ENCODE measurements at places on chromosomes 3 and 15.
A peak's percentile ranks its signal among the peaks of the same experiment; 100 is the strongest.

- no peak for DNase-seq
Observed at GRCh38 chr3:65729973-65730372, 308.7 kb downstream of the MAGI1 start.

- no peak for DNase-seq
Observed at GRCh38 chr3:168002786-168003368, 92.8 kb downstream of the GOLIM4 start.

DNA sequence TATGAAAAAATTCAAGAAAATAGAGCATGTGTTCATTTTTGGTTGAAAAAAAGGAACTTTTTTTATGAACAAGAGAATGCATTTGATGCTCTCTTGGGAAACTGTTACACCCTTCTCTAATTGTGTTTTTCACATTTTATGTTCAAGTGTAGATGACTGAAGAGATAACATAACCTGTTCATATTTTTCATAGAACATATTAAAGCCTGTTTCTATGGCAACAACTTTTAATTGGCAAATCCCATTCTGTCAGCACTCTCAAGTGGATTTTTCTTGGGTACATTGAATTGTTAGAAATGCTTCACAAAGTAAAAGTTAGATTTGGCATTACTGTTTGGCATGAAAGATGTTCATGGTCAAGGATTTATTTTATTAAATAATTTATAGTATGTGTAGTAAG lies 117.5 kb downstream of the MBNL1 start:
- no peak for DNase-seq

DNA sequence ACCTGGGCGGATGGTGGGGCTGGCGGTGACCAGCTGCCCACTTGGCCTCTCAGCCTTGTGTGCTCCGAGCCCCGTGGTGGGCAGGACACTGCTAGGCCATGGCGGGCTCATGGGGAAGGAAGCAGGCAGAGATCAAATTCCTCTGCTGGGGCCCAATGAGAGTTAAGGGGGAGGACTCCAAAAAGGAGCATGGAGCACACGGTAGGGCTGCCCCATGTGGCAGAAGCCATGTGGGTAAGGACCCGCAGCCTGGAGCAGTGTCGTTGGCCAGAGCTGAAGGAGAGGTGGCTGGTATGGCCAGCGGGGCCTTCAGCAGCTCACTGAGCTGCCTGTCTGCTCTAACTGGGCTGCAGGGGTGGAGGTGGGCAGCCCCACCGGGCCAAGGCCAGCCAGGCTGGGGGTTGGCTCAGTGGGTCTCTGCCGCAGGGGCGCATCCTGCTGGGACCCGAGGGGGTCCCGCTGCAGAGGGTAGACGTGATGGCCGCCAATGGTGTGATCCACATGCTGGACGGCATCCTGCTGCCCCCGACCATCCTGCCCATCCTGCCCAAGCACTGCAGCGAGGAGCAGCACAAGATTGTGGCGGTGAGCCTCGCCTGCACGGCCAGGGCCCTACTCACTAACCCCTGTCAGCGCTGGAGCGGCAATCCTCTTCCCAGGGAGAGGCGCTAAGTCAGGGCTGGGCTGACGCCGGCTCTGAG lies 11.3 kb downstream of the STAB1 start:
- DNase-seq, result no peak

- DNase-seq, result no peak
Observed at GRCh38 chr3:32892625-32893598, 58.5 kb upstream of the CCR4 start.

- DNase-seq, result no peak
Observed at GRCh38 chr3:122642935-122643334, 37.7 kb upstream of the PARP14 start.

- no peak for DNase-seq
Observed at GRCh38 chr3:168888781-168889180, 774.7 kb downstream of the MECOM start.

DNA sequence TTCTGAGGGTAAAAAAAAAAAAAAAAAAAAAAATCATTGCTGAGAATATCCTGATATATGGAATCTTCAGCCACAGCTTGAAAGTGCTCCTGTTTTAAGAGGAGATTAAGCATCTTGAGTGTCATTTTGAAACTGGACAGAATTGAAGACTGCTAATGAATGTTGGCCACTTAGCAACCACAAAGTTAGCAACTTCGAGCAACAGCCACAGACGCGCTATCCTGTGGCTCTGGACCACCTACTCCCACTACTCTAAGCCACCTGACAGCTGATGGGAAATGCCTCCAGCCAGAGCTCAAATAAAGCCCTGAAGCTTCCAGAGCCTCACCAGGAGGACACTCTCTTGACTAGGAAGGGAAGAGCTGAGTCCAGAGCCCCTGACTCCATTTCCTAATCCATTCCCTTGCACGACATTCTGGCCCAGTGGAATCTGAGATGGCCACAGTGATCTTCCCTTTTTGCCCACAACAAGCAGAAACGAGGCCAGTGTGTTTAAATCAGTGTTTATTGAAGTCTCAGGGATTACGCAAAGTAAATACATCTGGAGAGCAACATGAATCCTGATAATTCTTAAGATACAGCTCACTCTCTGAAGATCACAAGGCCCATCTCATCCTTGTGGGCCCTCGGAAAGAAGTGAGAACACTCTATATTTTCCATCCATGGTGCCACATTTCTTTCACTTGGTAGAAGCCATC lies 58.6 kb downstream of the TMEM212 start:
- no peak for DNase-seq

- no peak for DNase-seq
Observed at GRCh38 chr3:144350125-144350524, 378.5 kb downstream of the DIPK2A start.

GRCh38 chr3:171574556-171575240 lies 114.5 kb upstream of the TNIK start:
- no peak for DNase-seq

- no peak for DNase-seq
Observed at GRCh38 chr3:71951361-71951760, 166.4 kb upstream of the PROK2 start.

DNA sequence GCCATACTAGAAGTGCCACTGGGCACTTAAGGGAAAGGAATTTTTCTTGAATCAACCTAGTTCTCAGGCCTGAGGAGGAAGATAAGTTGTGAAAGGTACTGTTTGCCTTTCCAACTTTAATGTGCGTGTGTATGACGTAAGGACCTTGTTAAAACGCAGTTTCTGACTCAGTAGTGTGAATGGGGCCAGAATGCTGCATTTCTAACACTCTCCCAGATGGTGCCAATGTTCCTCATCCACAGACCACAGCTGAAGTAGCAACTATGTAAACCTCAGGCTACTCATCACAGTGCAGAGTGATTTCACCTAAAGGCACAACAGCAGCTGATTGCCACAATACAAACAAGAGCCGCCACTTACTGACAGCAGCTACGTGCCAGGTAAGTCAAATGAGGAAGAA lies 103.6 kb downstream of the OTOL1 start:
- no peak for DNase-seq

DNA sequence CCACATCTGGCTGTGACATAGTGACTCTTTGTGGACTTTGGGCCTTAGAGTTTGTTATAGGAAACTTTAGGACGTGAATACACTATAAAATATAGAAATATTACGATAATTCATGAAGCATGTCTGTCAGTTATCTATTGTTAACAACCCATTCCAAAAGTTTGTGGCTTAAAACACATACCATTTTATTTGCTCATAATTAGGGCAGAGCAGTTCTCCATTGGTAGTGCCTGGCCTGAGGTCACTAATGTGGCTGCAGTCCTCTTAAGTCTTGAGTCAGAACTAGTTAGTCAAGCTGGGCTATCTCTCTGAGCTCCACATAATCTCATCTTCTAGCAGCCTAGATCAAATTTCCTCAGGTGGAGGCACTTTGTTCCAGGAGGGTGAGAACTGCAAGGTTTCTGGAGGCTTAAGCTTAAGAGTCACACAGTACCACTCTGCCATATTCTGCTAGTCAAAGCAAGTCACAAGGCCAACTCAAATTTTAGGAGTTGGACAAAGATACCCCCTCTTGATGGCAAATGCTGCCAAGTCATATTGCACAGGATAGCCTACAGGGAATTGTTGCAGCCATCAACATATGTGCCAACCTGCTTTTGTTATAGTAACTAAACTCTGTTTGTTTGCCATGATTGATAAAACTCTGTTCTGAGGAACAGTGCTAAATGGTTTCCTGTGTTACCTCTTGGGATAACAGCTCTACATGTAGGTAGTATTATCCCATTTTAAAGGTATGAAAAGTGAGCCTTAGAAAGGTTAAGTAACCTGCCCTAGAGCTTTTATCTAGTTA lies 8.7 kb downstream of the ATXN7 start:
- no peak for DNase-seq

GRCh38 chr3:141426404-141427034 lies 58.2 kb downstream of the ZBTB38 start:
- peak; percentile 86 for DNase-seq

GRCh38 chr15:70494517-70494851 lies 268.9 kb downstream of the UACA start:
- no peak for DNase-seq

- DNase-seq, result no peak
Observed at GRCh38 chr3:106245400-106245799, 376.6 kb upstream of the CBLB start.

- no peak for DNase-seq
Observed at GRCh38 chr15:85116925-85117646, 135.4 kb downstream of the PDE8A start.

- DNase-seq, result no peak
Observed at GRCh38 chr3:79246875-79247724, 520.7 kb downstream of the ROBO1 start.

GRCh38 chr3:99645277-99646106 lies 7.1 kb downstream of the COL8A1 start:
- DNase-seq, result peak; percentile 53

DNA sequence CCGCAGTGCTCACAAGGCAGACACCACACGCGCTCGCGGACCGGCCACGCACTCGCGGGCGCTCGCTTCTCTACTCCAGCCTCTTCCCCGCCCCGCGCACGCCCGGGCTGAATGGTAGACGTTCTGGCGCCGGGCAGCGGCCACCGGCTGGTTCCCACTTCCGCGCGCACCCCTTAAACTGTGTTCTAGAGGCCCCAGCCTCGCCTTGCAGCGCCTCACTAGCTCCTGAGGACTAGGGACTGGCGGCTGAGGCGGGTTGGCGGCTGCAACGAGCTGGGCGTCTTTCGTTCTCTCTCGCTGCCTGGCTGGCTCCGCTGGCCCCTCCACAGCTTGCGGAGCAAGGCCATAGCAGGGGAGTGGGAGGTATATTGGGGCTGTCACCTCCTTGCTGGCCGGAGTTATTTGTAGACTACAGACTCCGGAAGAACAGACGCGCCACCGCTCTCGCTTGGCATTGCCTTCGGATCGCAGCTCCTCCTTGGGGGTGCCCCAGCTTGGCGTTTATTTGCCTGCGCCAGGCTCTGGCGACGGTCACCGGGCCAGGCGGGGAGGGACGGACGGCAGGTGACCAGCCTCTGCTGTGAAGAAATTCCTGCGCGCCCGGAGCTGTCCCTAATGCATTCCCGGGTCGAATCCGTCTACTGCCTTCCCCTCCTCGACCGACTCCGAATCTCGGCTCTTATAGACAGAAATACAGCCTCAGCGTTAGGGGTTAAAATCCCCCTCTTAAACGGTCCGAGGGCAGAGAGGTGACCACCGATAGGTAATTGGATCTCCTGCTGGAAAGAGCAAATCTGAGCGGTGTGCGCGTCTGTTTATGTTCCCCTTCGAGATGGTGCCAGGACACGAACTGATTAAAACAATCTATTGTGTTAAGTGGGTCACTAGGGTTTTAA lies 1.3 kb downstream of the GREM1 start:
- DNase-seq, result no peak

GRCh38 chr3:179036226-179036625 lies 35.4 kb downstream of the ZMAT3 start:
- DNase-seq, result no peak

DNA sequence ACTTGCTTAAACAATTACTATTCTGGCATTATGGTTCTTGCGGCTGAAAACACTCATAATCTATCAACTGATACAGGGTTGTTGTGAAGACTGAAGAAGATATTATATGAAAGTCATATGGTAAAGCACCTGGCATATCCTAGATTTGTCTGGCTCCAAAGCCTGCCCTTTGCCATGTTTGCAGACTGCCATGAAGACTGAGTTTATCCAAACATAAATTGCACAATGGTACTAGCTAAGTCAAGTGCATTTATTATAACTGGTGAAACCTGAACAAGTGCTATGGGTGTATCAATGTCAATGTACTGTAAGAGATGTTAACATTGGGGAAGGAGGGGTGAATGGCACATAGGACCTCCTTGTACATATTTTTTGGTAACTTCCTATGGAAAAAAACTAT lies 87.4 kb upstream of the MEX3B start:
- no peak for DNase-seq

GRCh38 chr3:29397406-29397805 lies 116.5 kb downstream of the RBMS3 start:
- no peak for DNase-seq

DNA sequence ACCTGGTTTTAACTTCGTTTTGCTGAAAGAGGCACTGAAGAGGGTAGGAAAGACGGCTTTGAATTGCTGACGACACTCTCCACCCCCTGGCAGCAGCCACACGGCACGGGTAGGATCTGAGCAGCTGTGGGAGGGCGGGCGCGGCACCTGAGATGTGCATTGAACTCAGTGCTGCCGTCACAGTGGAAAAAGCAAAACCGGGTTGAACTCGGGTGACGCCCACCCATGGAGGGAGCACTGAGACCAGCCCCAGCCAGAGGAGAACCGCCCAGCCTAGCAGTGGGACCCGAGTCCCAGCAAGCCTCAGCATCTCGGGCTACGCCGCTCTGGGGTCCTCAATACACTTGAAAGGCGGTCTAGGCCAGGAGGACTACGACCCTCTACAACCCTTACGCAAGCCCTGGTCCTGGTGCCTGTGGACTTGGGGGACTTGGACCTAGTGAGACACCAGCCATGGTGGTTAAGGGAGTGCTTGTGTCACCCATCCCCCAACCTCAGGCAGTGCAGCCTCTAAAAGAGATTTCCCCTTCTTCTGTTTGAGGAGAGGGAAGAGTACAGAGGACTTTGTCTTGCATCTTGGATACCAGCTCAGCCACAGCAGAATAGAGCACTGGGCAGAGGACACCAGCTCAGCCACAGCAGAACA lies 50.0 kb upstream of the RPL35A start:
- DNase-seq, result no peak

DNA sequence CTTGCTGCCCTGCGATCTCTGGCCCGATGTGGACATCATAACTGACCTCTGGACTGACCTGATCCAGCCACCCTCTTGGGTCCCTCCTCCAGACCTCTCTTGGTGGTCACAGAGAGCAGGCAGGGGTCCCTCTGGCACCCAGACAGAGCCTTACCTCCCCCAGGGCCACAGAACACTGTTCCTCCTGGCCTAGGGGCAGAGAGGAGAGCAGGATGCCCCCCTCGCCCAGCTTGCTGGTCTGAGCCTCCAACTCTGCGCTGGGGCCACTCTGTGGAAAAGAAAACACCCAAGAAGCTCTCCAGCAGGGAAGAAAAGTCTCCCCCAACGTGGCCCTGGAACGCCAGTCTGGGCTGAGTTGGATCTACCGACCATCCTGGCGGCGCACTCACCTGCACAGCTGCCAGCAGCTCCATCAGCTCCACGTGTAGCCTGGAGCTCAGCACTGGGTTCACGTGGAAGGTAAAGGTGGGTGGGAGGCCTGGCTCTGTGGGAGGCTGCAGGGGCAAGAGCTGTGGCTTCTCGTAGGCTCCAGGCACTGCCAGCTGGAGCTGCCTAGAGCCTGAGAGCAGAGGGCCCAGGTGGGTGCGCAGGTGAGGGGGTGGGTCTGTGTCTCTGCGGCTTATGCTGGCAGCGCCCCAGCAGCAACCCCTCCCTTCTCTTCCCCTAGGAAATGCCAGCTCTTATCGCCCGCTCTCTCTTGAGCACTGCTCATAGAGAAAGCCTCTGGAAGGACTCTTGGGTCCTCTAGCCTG lies 6.0 kb downstream of the PLA2G4F start:
- DNase-seq, result no peak

- DNase-seq, result no peak
Observed at GRCh38 chr3:177981576-177981975, 554.7 kb upstream of the KCNMB2 start.
